ENCODE measurements at places on chromosomes 12 and 14.

DNA sequence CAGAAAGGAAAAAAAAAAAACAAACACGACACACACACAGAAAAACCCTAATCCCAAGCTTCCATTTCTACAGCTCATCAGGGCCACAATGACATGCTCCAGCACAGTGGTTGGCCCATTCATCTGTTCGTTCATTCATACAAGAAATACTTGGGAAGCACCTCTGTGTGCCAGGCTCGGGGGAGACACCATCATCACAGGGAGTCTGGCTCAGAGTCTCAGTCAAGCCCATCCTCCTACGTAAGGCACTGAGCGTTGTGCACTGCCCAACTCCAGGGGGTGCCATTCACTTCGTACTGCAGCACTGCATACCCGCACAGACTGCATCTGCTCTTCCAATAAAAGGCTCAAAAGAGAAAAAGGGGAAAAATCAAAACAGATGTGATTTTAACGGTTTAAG is 15.3 kb downstream of the VPS37B start:
- no peak for DNase-seq

DNA sequence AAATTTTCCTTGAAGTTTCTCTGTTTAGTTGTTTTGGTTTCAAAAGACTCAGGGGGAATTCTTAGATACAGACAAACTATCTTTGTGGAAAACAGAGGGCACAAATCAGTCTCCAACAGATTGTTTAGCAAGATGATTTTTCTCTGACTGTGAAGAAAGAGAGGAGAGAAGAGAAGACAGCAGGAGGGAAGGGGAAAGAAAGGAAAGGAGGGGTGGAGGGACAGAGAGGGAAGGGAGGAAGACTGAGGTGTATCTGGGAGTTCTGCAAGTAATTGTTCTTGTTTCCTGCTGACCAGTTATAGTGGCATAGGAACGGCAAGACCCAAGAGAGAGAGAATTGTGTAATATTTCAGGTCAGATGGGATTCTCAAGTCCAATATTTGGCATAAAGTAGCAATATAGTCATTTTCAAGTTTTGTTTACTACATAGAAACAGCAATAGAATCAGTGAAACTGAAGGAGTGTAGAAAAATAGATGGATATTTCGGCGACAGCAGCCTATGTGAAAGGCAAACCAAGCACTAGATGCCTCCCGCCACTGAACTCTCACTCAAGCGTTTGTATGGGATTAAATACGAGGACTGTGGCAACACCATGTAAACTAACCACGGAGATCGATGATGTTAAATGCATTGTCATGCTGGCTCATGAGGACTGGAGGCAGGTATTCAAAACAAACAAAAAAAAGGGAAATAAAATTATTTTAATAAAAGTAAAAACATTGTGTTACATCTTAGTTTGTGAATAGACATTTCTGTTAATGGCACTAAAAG is 342.5 kb downstream of the SLC16A7 start:
- no peak for DNase-seq

DNA sequence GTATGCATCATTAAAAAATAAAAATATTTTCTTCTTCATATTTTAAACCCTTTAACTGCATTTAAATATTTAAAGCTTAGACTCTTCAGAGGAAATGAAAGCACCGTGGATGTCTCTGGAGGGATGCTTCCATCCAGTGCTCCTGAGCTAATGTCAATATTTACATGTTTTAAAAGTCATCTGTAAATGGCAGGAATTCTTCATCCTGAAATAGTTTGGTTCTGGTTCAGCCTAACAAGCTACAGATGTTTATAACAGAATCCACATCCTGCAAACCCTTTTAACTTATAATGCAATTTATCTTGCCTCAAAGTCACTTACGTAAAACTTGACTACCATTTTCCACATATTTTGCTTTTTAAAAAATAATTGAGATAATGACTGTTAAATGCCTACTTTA is 1207.3 kb downstream of the SLC16A7 start:
- DNase-seq = no peak

- DNase-seq = no peak
These were observed 42.2 kb upstream of the FBXO33 start for GRCh38 chr14:39474416-39474911.

DNA sequence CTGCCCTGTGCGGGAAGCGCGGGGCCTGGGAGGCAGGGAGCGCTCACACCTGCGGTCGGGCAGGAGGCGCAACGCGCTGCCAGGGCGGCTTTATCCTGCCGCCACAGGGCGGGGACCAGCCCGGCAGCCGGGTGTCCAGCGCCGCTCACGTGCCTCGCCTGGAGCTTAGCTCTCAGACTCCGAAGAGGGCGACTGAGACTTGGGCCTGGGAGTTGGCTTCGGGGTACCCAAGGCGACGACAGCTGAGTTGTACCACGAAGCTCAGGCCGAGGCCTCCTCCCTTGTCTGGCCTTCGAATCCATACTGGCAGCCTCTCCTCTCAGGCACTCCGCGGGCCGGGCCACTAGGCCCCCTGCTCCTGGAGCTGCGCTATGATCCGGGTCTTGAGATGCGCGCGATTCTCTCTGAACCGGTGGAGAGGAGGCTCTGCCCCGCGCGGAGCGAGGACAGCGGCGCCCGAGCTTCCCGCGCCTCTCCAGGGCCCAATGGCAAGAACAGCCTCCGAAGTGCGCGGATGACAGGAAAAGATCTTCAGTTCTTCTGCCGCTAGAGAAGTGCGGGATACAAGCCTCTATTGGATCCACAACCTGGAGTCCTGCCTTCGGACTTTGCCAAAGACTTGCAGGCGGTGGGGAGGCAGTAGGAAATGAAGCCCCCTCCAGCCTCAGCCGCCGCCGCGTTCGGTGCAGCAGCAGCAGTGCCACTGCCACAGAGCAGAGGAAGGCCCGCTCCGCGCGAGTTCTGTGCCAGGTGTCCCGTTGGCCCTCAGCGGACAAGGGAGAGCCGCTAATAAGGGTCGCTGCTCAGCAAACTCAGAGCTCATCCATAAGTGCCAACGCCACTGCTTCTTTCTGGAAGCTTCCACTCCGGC is 6.8 kb downstream of the SIX1 start:
- no peak for DNase-seq

GRCh38 chr14:68501171-68501570 is 291.7 kb downstream of the ZFP36L1 start:
- DNase-seq = no peak

GRCh38 chr12:79874665-79875064 is 60.2 kb downstream of the PPP1R12A start:
- DNase-seq = no peak

DNA sequence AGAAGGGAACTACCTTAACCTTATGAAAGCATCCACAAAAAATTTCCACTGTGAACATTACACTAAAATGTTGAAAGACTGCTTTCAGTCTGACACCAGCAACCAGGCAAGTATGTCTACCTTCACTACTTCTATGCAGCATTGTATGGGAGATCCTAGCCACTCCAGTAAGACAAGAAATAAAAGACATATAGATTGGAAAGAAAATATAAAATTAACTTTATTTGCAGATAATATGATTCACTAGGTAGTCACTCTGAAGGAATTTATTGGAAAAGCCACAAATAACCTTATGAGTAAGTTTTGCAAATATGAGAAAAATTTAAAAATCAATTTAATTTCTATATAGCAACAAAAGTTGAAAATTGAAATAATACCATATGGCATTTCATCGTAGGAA is 172.0 kb downstream of the RERGL start:
- DNase-seq = no peak

DNA sequence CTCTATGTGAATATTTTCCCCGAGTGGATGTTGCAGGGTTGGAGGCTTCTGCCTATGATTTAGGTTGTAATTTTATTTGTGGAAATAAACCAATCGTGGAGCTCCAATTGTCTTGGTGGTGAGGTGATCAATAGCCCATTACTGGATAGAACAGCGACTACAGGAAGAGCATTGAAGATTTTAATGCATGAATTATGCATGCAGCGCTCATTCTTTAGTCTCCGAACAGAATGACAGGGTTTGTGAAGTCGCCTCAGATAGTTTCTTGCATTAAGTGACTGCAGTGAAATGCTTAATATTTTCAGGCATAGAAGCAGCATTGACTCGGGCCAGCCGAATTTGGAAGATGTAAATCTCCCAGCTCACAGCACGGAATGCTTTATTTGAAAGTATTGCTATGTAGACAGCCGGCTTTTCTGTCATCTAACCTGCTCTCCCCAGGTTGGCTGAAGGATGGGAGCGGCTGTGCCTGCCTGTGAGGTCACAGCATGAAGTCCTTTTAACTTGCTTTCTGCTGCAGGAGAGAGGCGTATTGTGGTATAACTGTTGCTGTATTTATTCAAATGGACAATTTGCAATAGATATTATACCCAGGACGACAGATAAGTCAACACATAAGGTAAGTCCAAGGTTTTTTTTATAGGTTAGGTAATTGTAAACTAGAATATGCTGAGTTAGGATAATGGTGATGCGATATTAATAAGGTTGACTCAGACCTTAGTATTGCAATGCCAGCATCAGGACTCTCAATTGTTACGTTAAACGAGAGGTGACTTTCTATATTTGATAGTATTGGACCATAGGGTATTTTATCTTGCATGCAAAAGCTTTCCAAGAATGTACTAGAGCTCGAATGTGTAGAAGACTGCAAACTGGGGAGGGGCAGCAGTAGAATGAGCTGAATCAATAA is 135.7 kb downstream of the CNTN1 start:
- no peak for DNase-seq

DNA sequence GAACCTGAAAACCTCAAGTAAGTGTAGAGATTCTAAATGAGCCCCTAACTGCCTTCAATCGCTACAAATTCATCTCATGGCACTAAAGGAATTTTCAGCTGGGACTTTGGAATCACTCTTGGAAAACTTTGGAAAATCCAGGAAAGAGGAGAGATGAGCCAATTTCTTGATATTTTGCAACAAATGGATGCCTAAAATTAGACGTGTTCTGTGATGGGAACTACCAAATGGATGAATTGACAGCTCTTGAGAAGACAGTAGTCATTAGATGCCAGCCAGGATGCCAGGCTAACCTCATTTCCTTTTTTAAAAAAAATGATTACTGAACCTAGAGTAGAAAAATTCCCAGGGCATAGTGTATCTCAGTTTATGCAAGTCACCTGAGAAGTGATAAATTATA is 78.3 kb downstream of the NPAS3 start:
- no peak for DNase-seq

DNA sequence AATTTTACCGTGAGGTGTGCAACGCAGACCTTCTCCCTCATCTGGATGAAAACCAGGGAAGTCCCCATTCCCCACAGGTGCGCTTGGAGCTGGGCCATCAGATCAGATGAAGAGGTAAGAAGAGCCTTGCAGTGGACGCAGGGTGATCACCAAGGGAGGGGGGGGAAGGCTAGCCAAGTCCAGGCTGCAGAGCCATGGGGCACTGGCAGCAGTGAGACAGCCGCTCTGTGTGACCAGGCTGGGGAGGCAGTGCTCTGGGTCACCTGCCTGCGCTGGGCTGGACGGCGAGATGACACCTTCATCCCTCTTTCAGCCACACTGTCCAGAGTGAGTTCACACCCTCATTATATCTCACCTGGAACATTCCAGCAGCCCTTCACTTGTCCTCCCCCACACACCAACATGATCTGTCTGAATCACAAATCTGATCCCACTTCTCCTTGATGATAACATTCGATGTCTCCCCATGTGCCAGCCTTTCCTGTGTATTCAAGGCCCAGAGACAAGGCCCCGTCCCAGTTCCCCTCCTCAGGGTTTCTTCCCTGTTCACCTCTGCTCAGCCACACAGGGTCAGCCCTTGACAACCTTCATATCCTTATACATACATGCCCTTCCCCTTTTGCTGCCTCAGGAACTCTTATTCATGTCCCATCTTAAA is 65.9 kb upstream of the VASH1 start:
- DNase-seq = no peak

DNA sequence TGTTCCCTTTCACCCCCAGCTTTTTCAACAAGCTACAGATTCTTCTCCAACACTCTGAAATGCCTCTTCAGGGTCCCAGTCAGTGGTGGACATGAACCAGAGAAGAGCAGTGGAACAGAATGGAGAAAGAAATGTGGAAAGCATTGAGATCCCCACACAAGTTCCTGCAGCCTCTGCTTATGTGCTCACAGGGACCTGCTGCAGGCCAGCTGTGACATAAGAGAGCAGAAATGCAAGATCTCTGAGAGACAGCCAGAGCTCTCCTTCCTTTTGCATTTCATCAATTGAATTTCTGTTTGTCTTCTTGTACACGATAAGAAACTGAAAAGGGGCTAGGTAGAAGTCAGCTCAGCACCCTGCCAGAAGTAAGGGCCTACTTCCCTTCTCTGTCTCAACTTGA is 6.2 kb downstream of the MDM1 start:
- no peak for DNase-seq

DNA sequence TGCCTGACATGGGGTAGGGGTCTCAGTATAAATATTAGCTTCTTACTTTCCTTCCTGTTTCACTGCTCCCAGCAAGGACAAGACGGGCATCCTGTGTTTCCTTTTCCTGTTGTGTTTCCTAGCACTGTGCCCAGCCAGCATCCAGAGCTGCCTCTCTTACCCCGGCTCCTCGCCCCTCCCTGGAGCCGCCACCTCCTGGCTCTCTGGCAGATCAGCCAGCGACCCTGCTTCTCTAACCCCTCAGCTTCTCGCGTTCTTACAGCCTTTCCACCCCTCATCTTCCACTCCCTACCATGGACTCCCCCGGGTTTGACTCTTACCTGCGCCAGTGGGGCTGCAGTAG is 17.8 kb downstream of the HDAC7 start:
- no peak for DNase-seq

GRCh38 chr12:3748620-3749019 is 4.3 kb downstream of the CRACR2A start:
- DNase-seq = no peak

DNA sequence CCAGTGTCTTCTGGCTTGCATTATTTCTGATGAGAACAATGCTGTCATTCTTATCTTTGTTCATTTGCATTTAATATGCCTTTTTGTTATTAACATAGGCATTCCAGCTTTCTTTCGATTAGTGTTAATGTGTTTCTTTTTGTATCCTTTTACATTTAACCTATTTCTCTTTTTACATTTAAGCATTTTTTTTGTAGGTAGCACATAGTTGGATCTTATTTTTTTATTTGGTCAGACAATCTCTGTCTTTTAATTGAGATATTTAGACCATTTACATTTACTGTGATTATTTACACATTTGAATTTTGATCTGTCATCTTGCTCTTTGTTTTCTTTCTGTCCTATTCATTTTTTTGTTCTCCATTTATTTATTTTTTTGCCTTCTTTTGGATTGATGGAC is 14.5 kb upstream of the KIF26A start:
- no peak for DNase-seq

Measured in activated naive CD4-positive, alpha-beta T cell treated with anti-CD3 and anti-CD28 coated beads, Interleukin-2, amount 50 U/mL, for 16 hours (primary cell).